ENCODE measurements at places on chromosomes 11 and 22.

DNA sequence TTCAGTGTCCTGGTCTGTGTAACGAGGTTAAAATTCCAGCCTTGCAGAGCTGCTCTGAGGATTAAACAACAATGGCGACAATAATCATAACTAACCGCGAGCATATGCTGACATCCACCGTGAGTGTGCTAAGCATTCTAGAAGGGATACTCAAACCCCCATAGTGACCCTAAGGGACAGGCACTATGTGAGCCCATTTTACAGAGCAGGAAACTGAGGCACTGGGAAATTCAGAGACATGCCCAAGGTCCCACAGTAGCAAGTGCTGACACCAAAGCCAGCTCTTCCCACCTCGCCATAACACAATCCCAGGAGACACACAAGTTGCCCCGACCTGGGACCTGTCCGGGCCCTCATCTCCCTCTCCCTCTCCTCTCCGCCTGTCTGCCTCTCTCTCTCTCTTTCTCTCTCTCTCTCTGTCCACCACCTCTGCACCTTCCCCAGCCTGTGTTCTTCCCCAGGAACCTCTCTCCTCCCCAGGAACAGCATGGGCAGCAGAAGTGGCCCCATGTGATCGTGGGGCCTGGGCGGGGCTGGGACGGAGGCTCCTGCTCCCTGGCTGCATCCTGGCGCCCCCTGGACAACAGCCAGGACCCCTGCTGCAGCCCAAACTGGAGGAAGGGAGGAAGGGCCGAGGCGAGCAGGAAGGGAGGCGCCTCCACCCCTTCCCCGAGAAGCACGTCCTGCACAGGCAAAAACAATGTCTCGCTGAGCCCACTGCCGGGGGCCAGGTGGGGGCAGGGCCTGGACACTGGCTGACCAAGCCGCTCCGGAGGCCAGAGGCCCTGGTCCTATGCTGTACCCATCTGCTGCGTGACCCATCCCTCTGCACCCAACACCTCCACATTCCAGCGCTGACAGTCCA lies 14.8 kb upstream of the MFNG start:
- no peak for DNase-seq

- DNase-seq: no peak
These were observed 13.8 kb downstream of the TOM1 start for GRCh38 chr22:35313311-35314121.

- DNase-seq: no peak
These were observed 87.6 kb downstream of the LARGE1 start for GRCh38 chr22:33832558-33833151.

- no peak for DNase-seq
These were observed 19.4 kb upstream of the CCDC81 start for GRCh38 chr11:86355256-86355655.

GRCh38 chr11:130118636-130119387 lies 40.8 kb upstream of the ST14 start:
- no peak for DNase-seq

DNA sequence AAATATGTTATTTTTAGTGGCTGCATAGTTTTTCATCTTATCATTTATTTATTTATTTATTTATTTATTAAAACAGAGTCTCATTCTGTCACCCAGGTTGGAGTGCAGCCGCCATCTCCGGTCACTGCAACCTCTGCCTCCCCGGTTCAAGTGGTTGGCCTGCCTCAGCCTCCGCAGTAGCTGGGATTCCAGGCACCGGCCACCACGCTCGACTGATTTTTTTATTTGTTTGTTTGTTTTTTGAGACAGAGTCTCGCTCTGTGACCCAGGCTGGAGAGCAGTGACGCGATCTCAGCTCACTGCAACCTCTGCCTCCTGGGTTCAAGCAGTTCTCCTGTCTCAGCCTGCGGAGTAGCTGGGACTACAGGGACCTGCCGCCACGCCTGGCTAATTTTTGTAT lies 262.9 kb upstream of the DDI1 start:
- DNase-seq: no peak

GRCh38 chr11:17694494-17695110 lies 24.8 kb upstream of the MYOD1 start:
- no peak for DNase-seq

- DNase-seq: no peak
These were observed 320 bp downstream of the CLTCL1 start for GRCh38 chr22:19291218-19291579.

- DNase-seq: no peak
These were observed 78.4 kb upstream of the ANO1 start for GRCh38 chr11:69999721-70000120.

GRCh38 chr11:11450744-11451362 lies 97.8 kb upstream of the CSNK2A3 start:
- DNase-seq: no peak

- no peak for DNase-seq
These were observed 512 bp upstream of the OR51T1 start for GRCh38 chr11:4881188-4881587.

- no peak for DNase-seq
These were observed 278.7 kb downstream of the OPCML start for GRCh38 chr11:133253570-133253969.

GRCh38 chr22:35742342-35743100 lies 24.8 kb downstream of the APOL5 start:
- no peak for DNase-seq

GRCh38 chr11:1036303-1036923 lies at the start of gene MUC6:
MUC6 (minus strand) TSS chr11:1036718; CDS start chr11:1036655, 63 bp downstream.
- DNase-seq: no peak

DNA sequence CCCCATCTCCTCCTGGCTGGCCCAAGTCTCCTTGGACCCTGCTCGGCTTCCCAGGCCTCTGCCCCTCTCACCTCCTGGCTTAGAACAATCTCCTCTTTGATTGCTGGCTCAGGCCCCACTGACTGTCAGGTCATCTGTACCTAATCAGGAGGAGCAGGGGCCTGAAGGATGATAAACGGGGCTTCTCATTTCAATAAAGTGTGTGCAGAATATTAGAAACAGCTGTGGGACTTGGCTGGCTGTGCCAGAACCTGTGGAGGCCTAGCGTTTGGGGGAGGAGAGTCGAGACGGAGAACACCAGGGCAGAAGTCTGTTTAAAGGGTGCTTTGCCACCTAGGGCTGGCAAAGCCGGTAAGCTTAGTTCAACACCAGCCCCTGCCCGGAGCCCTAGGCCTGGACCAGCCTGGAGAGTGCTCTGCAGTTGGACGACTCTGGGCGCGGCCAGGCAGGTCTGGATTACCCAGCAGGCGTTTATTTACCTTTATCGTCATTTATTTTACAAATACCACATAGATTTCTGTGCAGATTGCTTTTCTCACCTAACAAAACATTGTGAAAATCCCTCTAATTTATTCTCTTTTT lies 10.1 kb upstream of the VSIG10L2 start:
- DNase-seq: no peak

DNA sequence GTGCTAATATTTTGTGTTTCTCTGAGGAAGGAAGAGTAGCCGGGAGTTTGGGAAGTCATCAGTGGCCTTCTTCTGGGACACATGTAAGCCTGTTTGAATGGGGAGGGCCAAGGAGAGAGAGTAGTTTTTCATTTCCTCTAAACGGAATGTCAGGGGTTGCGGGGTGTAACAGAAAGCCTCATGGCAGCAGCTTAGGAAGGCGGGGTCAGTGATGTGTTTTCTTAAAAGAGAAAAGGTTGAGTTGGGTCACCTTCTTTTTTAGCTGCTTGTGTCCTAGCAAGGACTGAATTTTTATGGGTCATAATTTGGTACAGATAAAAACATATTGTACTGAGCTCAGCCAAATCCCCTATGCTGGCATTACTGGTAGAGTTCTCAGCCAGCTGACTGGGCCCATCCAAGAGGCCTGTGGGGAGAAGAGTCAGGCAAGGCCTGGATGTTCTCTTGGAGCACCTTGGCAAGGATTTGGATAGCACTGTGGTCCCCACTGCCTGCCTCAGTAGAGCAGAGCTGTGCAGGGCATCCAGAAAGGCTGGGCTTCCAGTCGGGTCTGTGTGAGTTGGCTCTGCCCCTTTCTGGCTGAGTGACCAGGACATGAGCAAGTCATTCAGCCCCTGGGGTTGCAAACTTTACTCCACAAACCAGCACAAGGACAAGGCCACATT lies 29.4 kb upstream of the NAV2 start:
- DNase-seq: no peak

GRCh38 chr22:42820045-42820763 lies 36.9 kb downstream of the ARFGAP3 start:
- DNase-seq: no peak

- no peak for DNase-seq
These were observed 45.9 kb upstream of the SYT7 start for GRCh38 chr11:61626580-61627380.

DNA sequence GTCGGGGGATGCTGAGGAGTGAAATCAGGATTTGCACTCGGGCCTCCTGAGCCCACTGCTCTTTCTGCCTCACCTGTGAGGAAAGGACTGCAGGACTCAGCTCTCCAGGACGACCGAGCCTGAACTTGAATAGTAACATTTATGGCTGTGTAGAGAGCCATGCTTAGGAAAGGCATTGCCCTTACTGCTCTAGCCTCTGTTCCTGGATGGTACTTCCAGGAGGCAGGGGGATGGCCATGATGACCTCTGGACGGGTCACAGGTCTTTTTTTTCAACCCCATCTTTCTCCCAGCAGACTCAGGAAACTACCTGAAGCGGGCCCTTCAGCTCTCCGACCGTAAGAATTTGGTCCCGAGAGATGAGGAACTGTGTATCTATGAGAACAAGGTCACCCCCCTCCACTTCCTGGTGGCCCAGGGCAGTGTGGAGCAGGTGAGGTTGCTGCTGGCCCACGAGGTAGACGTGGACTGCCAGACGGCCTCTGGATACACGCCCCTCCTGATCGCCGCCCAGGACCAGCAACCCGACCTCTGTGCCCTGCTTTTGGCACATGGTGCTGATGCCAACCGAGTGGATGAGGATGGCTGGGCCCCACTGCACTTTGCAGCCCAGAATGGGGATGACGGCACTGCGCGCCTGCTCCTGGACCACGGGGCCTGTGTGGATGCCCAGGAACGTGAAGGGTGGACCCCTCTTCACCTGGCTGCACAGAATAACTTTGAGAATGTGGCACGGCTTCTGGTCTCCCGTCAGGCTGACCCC lies 11.3 kb downstream of the ANKK1 start:
- no peak for DNase-seq

DNA sequence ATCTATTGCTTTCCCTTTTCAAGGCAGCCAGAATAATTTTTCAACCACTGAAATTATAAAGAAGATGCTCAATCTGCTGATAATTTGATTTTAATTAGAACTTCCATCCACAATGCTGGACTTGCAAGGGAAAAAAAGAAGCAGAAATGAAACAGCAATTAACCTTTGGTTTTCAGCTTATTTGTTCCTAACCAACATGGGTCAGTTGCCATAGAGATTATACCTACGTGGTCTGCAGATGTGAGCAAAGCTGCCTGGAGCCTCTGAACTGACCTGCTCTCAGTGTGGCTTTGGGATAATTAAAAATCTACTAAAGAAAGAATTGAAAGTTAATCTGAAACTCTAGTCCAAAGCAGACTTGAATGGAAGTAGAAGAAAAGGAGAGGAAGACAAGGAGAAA lies 195.7 kb upstream of the API5 start:
- no peak for DNase-seq

- no peak for DNase-seq
These were observed 14.9 kb upstream of the ME3 start for GRCh38 chr11:86687185-86687778.

DNA sequence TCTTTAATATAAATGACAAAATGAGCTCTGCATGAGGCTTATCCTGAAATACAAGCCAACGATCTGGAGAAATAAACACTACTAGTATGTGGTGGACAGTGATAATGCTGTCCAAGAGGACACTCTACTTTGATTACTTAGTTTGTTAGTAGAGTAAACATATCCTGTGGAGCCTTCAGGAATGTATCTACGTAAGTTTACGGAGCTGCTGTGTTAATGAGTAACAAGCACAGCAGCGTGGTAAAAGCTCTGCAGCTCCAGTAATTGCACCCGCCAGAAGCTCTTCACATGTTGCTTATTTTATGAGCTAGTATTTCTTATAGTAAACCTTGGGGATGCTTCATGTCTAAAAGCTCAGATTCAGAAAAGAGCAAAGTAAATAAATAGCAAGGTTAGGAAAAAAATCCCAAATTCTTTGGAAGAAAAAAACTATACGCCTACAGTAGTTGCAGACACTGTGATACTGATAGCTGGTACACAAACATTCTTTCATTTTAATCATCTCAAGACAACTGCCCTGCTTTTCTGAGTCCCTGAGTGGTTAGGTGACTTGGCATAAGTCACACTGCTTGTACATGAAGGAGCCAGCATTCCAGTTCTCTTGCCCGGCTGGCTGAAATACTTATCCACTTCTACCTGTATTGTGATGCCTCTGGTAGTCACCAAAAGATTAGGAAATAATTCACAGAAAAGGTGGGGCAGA lies 32.7 kb upstream of the CCDC34 start:
- no peak for DNase-seq

GRCh38 chr11:105392556-105392955 lies 217.3 kb upstream of the GRIA4 start:
- no peak for DNase-seq

GRCh38 chr11:119687373-119688046 lies 41.5 kb downstream of the NECTIN1 start:
- no peak for DNase-seq

- peak; percentile 31 for DNase-seq
These were observed 324.4 kb downstream of the NTM start for GRCh38 chr11:131694526-131695424.

GRCh38 chr11:35981581-35981980 lies 37.7 kb downstream of the LDLRAD3 start:
- DNase-seq: no peak

DNA sequence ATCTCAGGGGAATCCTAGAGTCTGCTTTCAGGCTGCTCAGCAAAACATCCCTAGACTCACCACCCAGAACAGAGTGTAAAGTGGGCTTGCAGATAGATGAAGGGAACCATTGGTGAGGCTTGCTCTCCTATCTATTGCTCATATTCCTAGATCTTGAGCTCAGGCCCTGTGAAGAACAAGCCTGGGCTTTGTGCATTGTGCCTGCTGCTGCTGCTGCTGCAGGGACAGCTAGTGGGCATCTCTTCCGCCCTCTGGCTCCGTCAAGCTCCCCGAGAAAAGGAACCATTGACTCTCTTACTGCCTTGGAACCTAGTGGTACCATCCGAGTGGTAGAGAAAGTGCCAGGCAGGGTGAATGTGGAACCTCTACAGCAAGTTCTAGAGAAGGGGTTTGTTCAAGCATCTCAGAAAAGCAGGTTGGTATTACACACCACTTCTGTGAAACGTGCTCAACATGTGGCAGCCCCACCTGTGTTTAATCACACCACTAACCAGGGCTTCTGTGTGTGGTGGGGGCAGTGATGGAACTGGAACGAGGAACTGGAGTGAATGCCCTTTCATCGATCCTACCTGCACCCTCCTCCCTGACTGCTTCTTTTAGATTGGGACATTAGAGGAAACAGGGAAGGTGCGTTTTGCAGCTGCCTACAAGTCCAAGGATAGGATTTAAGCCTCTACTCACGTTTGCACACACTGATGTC lies 4.4 kb downstream of the BACE1-AS start:
- no peak for DNase-seq

- DNase-seq: no peak
These were observed 74.6 kb downstream of the CASP12 start for GRCh38 chr11:104823657-104824056.

All from activated CD4-positive, alpha-beta T cell treated with anti-CD3 and anti-CD28 coated beads for 24 hours (primary cell).